ENCODE measurements at places on chromosomes 7 and 10.

DNA sequence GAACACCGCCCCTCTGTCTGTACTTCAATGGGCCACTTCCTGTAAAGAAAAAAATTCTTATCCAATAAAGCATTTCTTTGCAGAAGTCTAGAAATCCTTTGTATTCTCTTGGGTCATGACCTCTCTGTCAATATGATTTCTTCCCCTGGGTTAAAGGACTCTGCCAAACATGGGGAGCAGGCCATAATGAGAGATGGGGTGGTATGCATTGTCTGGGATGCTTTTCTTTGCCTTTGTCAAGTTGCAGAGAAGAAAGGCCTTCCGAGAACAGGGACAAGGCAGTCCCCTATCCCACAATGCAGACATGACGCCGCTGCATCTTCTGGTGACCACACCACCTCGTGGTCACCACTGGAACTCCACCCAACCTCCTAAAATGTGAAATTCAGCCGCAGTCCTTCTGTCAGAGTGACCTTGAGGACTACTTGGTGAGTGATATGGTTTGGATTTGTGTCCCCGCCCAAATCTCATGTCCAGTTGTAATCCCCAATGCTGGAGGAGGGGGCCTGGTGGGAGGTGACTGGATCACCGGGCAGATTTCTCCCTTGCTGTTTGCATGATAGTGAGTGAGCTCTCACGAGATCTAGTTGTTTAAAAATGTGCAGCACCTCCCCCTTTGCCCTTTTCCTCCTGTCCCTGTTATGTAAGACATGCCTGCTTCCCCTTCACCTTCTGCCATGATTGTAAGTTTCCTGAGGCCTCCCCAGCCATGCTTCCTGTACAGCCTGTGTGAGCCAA is 15.2 kb upstream of the FRMPD2 start:
- peak; percentile 15 for DNase-seq

DNA sequence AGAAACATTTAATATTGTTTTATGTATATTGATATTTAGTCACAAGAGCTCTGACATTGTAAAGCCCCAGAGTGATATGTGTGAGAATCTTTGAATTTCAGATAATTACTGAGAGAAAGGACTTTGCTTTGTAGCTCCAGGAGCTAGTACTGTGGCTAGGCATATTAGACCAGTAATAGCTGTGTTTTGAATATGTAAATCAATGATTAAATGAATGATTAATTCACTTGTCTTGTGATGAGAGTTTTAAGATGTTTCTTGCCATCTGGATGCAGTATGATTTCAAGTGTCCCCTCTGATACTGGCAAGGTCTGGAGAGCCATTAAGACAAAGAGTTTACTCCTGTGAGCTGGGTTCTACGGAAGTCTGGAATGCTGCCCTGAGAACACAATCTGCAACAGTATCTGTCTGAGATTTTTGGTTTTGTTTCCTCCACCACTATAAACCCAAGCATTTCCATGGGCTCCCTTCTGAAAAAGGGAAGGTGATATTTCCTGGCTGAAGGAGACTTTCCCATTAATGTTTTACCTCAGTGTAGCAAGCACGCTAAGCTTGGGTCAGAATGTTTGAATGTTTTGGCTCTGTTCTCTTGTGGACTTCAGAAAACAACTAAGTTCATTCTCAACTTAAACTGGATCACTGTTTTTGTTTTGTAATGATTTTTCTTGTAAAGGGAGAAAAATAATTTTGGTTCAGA is 61.3 kb upstream of the BICC1 start:
- DNase-seq: no peak

- DNase-seq: no peak
Measured at GRCh38 chr7:117405519-117405918, 21.8 kb downstream of the ASZ1 start.

- no peak for DNase-seq
Measured at GRCh38 chr7:8627325-8627724, 193.9 kb downstream of the NXPH1 start.

- no peak for DNase-seq
Measured at GRCh38 chr10:110487411-110488331, 10.0 kb upstream of the DUSP5 start.

GRCh38 chr10:44959247-44960087 is at the start of gene RASSF4:
Gene RASSF4, plus strand, starts transcription at chr10:44959802. Its CDS starts 10,401 bp downstream, at chr10:44970203.
- peak; percentile 82 for DNase-seq

GRCh38 chr10:92541583-92541982 is 32.3 kb downstream of the IDE start:
- no peak for DNase-seq

DNA sequence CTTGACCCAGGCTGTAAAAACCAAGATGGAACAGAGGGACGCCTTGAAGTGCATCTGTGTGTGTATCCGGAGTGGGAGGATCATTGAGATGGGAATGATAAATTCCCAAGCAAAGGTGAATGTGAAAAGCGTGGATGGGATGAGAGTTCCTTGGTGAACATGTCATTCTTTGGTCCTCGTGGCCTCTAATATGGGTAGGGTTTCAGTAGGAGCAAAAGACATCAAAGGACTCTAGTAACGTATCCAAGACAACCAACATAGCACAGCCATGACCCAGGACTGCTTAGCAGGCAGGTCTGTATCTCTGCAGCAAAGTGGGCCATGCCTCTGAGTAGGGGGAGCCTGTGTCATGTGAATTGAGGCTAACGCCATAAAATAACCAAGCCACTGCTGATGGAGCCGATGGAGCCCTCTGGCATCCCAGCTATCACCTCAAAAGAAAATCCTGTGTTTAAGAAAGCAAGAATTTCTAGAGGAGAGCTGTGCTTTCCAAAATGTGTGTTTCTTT is 98.6 kb downstream of the CCDC3 start:
- no peak for DNase-seq

- DNase-seq: no peak
Measured at GRCh38 chr7:132291481-132291880, 284.8 kb downstream of the PLXNA4 start.

GRCh38 chr7:128591705-128592104 is 80.4 kb upstream of the GARIN1A start:
- no peak for DNase-seq

- no peak for DNase-seq
Measured at GRCh38 chr7:50542132-50542531, 23.1 kb downstream of the DDC start.

- no peak for DNase-seq
Measured at GRCh38 chr7:131839967-131840690, 283.7 kb upstream of the PODXL start.

- DNase-seq: no peak
Measured at GRCh38 chr7:32416846-32417245, 73.3 kb downstream of the LSM5 start.

- no peak for DNase-seq
Measured at GRCh38 chr7:50594734-50595485, 29.7 kb upstream of the DDC start.

DNA sequence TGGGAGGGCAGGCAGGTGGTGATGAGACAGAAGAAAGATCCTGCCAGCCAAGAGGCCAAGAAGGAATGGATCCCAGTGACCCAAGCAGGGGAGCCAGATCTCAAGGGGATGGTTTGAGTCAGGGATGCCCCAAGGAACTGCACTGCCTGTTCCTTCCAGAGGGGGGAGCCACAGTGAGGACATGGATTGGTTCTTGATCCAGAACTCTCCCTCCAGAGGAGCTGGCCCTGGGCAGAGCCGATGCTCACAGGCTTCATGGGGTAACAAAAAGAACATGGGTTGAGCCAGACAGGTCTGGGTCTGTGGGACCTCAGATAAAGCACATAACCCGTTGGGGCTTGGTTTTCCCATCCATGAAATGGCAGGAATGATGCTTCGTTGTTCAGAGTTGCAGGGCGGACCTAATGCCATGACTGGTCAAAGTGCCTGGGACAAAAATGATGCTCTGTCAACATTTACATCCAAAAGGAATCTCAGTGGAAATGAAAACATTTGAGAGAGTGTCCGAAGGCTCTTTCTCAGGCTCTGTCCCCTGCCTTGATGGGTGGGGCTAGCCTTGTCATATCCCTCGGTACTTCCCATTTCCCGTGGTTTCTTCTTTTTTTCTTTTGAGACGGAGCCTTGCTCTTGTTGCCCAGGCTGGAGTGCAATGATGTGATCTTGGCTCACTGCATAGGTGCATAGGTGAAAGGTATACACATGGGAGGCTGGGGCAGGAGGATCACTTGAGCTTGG is 4.7 kb upstream of the DENND2A start:
- no peak for DNase-seq

DNA sequence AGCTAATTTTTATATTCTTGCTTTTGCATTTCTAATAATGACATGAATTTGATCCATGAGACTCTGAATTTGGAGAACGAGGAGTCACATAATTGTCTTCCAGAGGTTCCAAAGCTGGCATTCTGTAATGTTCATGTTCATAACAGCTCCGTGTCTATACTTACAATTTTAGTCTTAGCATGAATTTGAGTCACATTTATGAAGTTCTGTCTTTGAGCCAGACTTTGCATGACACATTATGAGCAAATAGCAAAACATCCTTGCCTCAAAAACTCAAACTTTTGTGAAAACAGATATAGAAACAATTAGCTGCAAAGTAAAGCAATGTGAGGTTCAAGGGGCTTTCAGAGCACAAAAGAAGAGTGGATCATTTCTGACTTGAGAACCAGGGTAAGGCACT is 44.5 kb upstream of the CAV2 start:
- DNase-seq: no peak

- DNase-seq: no peak
Measured at GRCh38 chr10:6796231-6796630, 216.2 kb upstream of the PRKCQ start.

GRCh38 chr7:11450281-11450680 is 381.7 kb downstream of the THSD7A start:
- DNase-seq: no peak

DNA sequence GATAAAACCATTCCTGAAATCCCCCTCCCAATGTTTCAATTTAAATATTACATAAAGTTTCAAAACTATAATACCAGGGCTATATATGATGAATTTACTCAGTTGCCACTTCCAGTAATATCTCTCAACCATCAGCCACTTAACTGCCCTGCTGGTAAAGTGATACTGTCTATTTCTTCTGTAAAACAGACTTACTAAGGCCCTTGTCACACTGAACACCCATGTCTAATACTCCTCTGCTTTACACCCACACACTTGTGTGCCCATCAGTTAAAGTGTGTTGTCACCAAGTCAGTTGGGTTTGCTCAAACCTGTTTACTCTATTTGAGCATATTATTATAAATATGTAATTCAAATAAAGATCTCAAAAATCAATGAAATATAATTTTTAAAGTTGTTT is 29.1 kb upstream of the DMTF1 start:
- DNase-seq: no peak

GRCh38 chr10:129104266-129105045 is 362.6 kb upstream of the MGMT start:
- no peak for DNase-seq

DNA sequence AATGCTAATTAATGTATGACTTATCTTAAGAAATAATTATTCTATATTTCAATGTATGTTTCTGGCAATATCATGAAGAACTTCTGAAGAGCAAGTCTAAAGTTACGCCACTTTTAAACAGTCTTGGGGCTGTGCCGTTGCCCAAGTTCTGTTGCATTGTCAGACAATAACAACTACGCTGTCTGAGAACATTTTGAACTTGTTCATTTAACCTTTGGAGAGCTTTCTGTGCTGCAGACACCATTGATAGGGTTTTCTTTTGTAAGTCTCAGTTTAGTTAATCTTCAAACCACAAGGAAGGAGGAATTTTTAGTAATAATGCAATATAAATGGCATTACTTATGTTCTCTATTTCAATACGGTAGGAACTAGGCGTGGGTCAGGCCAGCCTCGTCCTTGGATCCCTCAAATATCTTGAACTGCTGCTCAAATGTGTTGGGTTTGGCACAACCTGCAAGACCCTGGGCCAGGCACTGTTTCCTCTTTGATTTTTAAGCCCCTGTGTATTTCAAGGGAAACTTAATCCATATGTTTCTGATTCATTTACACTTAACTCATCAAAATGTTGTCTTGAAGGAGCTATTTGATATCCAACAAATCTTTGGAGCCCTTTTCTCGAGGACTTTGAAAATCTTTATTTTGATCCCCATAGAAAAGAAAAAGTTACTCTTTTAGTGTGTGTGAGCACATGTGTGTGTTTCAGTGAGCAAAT is 215.5 kb downstream of the INHBA start:
- no peak for DNase-seq

DNA sequence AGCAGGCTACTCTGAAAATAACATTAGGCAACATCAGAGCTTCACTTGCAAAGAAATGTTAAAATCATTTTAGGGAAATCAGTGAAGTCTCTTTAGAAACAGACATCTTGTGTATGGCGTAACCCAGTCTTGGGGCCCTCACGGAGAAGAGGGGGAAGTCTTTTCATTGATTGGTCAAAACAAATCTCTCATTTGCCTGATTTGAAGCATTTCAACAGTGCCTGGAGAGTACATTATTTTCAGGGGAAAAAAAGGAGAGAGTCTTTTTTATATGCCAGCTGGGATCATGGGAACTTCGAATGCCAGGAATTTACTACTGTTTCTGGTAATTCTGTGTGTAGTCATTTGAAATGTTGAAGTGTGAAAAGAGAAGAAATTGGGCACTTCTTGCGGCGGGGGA is 471.4 kb downstream of the PLXDC2 start:
- DNase-seq: no peak

DNA sequence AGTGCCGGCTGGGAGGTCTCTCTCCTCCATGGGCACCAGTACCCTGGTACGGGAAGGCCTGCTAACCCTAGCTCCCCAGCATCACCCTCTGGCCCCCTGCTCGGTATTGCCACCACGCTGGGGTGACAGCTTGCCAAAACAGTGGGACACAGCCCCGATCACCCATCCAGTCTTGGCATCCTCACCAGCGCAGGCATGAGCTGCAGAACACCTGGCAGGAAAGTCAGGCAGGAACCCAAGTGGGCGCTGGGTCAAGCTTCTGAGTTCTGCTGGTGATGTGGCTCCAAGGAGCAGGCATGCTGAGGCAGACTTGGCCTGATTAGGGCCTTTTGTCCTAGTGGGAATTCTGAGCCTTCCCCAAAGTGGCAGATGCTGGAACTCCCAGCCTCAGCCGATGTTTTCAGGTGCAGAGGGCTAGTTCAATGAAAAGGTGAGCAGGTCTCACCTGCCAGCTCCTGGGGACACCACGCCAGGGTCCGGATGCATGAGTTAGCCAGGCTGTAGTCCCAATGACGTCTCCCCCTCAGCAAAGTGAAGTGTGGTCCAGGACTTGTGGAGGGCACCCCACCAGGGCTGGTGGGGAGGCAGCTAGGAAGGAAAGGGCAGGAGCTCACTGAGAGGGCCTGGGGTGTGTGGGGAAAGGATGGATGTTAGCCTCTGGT is 8.5 kb upstream of the ZNF22 start:
- no peak for DNase-seq

DNA sequence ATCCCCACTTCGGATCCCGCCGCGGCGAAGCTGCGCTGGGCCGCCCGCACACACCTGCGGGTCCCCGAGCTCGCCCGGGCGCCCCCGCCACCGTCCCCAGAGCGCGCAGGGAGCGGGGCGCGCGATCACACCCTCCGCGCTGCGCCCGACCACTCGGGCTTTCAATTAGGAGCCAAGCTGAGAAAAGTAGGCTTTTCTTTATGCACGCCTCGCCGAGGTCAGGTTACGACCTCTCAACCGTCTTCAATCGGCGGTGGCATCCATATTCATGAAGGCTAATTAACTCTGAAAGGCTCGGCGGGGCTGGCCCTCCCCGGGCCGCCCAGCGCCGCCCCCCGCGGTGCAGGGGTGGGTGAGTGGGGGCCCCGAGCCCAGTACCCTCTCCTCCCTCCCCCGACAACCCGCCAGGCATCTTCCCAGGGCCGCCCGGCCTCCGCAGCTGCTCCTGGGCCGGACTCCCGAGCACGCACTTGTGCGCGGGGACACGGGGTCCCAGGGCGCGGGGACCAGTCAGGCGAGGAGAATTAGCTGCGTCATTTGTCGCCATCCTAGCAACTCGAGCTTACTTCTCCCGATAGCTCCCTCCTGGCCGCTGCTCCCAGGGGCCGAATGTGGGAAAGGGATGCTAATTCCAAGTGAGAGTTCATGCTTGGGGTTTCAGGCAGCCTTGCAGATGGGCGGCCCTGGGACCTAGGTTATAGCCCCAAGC is 155.5 kb upstream of the LYZL2 start:
- no peak for DNase-seq

Data from stimulated activated CD8-positive, alpha-beta memory T cell treated with anti-CD3 and anti-CD28 coated beads, Interleukin-4, amount 100 ng/mL, for 1 hour (primary cell).